Cerebellar nuclear complex (tissue), 1 donor: ENCODE measurements at places on chromosomes 12 and 14.

DNA sequence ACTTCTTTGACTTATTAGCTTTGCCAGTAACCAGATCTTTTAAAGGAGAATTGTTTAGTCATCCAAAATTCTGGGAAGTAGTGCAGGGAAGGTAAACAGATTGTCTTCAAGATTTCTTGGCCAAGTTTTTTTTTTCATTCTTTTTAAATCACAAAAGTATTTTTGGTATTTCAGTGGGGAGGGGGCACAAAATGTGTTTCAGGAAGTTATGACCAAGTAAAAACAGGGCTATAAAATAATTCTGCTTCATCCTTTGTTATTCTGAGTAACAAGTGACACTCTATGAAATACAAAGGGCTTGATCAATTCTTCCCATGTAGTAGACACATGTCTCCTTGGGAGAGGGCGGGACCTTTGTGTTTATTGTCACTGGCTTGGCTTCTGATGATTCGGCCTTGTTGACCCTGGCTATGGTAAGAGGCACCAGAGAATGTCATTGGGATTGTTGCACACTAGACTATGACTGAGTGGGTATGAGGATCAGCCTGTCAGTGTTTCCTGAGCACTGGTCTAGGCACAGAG lies 55.4 kb downstream of the SUSD6 start:
- no peak for DNase-seq

GRCh38 chr12:78916845-78917480 lies 52.4 kb downstream of the SYT1 start:
- DNase-seq = no peak

DNA sequence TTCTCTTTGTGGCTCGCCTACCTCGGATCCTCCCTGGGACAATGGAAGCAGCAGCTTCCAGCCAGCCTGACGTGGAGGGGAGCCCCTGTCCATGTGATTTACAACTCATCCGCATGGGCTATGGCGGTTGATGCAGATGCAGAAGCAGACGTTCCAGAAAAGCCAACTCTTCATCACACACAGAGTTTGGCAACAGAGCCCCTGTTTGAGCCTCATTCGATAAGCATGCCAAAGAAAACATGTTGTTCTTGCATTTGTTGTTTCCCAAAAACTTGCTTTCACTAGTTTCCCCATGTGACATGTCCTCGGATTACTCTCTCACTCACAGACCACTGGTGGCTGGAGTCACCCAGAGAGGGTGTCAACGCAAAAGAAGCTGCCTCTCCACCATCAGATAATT lies 16.4 kb upstream of the TC2N start:
- DNase-seq = no peak

- DNase-seq = no peak
Observed at GRCh38 chr12:38389614-38390013, 73.0 kb downstream of the ALG10B start.

DNA sequence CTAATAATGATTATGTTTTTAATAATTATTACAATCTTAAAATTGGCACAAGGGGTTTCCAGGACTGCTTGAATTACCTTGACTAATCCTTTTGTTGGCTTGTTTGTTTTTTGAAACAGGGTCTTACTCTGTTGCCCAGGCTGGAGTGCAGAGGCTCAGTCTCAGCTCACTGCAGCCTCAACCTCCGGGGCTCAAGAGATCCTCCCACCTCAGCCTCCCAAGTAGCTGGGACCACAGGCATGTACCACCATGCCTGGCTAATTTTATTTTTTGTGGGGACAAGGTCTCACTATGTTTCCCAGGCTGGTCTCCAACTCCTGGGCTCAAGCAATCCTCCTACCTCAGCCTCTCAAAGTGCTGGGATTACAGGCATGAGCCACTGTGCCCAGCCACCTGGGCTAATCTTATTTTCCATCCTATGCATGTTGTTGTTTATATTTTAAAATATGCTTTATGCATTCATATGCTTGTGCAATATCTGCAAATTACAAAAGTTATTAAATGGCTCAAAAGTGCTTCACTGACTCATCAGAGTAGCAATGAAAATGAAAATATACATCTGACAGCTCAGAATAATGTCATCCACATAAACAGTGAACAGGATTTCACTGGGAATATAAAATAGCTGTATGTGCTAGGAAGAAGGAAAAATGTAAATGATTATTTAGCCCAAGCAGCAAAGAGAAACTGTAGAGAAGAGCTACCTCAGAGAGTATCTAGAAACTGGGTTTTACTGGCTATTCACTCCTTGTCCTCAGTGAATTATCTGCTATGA lies 24.8 kb upstream of the PLEKHG6 start:
- DNase-seq = no peak

DNA sequence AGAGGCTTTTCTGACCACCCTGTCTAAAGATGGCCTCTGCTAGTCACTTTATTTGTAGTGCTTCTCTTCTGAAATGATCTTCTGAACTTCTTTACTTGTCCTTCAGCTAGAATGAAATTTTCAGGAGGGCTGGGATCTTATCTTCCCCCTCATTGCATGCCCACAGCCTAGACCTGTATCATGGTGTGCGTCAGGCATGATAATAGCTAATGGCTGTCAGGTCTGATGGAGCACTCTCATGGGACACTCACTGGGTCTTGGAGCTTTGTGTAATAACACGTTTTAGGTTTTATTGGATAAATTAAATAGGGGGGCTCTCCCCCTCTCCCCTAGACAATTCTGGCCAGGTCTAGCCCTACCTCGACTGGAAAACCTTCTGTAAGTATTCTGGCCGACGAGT lies 97.1 kb upstream of the NRXN3 start:
- DNase-seq = no peak

DNA sequence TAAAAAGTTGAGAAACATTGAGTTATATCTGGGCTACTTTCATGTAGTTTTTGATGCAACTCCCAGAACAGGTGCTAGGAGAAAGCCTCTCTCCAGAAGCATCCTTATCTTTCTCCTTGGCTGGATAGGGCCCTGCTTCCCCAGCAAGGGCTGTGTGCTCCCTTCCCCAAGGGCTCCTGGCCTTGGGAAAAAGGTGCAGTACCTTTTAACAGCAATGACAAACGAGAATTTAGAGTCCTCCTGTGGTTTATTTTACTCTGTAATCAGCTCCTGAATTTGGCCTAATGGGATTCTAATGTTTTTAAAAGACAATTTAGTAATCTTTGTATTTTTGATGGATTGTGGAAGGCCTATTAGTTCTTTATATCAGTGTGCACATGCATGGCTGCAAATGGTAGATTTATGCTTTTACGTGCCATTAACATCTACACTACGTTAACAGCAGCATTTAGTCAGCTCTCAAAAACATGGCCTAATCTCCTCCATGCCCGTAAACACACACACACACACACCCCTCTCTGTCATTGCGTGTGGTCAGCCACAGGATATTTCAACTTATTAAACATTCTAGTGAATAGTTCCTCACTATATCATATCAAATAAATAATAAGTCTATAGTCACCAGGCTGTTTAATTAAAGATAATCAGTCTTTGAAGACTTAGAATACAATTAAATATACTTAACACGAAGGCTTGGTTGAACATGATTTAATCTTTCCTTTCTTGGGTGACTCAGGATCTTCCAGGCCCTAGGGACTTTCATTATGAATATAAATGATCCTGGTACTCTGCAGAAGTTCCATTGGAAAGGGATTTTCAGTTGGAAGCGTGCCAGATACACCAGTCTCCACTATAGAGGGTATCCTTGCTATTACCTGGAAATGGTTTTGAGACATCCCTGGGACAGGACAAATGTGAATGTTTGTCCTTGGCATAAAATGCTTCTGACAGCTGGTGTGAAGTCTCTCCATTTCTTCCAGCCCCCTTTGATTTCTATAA lies 181.4 kb upstream of the PWP1 start:
- DNase-seq = no peak

DNA sequence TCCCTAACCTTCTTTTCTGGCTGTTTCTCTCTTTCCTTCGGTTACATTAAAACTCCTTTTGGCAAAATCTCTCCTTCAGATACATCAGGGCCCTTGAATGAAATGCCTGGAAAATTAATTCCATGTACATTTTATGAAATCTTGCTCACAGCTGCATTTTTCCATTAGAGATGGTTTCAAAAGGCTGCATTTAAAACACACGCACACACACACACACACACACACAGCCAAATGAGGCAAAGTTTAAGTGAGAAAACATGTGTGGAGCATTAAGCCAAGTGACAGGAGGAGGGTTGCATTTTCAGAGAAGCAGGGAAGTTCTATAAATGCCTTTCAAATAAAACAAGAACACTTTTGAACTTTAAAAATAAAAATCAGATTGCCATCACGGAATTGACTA lies 216.4 kb downstream of the LRIG3 start:
- DNase-seq = no peak

- DNase-seq = no peak
Observed at GRCh38 chr12:106840243-106840642, 65.8 kb downstream of the RIC8B start.

DNA sequence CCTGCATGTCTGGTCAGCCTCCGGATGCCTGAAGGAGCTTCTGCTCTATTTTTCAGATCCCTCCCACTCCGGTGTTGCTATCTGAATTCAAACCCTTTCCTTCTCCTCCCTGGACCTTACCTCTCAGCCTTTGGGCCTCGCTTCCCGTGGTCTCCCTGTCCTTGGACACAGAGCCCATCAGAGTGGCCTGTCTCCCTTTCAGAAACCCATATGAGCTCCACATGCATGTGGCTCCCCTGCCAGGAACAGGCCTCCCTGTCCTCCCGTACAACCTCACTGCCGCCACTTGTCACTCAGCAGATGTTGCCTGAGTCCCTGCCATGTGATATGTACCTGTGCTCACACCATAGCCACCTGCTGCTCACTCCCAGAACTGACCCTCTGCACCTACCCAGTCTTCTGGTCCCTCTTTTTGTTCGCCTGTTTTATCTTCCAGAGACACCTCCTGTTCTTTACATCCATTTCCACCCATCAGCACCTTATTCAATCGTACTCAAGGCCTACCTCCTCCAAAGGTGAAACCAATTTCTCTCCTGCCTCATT lies 182.5 kb downstream of the ZFP36L1 start:
- DNase-seq = no peak

DNA sequence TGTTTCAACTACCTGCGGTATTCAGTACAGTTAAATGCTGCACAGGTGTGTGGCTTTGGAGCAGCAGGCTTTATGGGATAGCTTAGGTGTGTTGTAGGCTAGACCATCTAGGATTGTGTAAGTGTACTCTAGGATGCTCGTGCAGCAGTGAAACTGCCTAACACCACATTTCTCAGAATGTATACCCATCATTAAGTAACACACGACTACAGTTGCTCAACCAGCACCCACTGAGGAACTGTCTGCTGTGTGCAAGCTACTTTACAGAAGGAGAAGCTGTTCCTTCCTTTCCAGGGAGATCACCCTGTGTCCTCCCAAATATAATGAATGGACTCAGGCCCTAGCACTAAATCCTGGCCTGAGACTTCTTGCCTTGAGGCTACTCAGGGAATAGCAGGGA lies 94.8 kb downstream of the SLC24A4 start:
- DNase-seq = no peak

GRCh38 chr12:44618946-44619345 lies 257.2 kb downstream of the NELL2 start:
- no peak for DNase-seq

GRCh38 chr12:39824505-39825212 lies 205.1 kb upstream of the ABCD2 start:
- no peak for DNase-seq

- no peak for DNase-seq
Observed at GRCh38 chr14:73457041-73457923, 1.1 kb downstream of the NUMB start.

- DNase-seq = no peak
Observed at GRCh38 chr14:78764645-78765044, 594.5 kb downstream of the NRXN3 start.

DNA sequence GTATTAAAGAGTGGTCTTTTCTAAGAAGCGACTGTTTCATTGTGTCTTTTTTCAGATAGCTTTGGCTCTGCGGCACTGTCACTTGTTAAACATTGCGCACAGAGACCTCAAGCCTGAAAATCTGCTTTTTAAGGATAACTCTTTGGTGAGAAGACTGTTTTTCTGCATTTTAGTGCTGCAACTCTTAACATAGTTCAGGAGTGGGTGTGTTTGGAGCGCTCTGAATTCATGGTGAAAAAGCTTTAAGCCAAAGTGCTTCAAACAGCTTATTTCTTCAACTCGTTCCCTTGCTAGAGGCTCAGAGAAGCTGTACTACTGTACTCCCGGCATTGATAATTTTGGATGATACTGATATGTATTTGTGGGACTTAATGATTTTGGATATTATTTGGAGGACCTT lies 28.2 kb downstream of the MAPKAPK5 start:
- DNase-seq = no peak

- no peak for DNase-seq
Observed at GRCh38 chr14:71508901-71509300, 423.3 kb upstream of the RGS6 start.

DNA sequence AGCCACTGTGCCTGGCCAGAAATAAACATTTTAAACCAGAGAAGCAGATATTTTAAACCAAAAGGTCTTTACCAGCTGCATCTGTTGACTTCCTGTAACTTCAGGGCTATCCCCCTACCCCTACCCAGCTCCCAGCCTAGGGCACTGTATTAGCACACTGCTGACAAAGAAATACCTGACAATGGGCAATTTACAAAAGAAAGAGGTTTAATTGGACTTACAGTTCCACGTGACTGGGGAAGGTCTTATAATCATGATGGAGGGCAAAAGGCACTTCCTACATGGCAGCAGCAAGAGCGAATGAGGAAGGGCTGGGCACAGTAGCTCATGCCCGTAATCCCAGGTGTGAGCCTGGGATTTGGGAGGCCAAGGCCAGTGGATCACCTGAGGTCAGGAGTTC lies 26.0 kb downstream of the GEMIN2 start:
- no peak for DNase-seq

DNA sequence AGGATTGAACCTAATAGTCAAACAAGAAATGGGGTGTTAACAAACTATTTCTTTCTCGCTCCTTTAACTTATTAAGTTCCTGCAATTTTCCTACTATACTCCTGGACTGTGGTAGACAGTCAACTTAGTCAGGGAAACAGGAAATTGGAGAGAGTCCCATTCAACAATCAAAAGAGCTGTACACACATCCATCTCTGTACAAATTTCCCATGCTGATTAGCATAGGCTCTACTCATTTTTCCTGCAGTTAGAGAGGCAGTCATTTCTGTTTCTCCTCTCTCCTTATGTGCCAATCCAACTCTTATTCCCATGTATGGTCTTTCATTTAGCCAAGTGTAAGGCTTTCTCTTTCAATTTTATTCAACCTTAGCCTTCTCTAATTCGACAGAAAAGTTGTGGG lies 1168.5 kb upstream of the FLRT2 start:
- no peak for DNase-seq

GRCh38 chr12:29578731-29579130 lies 81.2 kb upstream of the OVCH1 start:
- DNase-seq = no peak
